ENCODE measurements at places on chromosomes 7 and 10.

DNA sequence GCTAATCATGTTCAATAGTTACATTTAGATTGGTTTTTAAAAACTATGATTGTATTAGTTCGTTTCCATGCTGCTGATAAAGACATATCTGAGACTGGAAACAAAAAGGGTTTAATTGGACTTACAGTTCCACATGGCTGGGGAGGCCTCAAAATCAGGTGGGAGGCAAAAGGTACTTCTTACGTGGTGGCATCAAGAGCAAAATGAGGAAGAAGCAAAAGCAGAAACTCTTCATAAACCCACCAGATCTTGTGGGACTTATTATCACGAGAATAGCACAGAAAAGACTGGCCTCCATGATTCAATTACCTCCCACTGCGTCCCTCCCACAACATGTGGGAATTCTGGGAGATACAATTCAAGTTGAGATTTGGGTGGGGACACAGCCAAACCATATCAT lies 34.1 kb upstream of the CC2D2B start:
- DNase-seq = no peak

- no peak for DNase-seq
Measured at GRCh38 chr10:44297963-44298362, 86.9 kb downstream of the CXCL12 start.

- DNase-seq = peak; percentile 19
Measured at GRCh38 chr10:1425879-1426278, 311.4 kb downstream of the ADARB2 start.

DNA sequence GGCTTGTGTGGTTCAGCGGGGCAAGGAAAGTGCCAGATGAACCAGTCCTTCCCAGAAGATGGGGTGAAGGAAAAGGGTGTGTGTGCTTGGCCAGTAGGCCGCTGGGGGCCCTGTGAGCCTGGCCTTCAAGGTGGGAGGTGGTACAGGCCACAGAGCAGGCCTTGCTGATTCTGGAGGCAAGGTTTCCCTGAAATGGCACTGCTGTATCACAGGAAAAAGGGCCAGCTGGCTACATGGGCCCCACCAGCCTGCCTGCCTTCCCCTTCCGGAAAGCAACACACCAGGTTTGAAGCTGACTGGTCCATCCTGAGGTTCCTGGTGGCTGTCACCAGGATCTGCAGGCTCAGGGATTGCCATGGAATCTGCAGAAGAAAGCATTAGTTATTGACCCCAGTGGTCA lies 12.5 kb downstream of the MMRN2 start:
- no peak for DNase-seq

All from coronary artery (tissue), 2 donors.